ENCODE measurements at places on chromosomes 1 and 21. TPM values are rescaled to one million over a fixed set of nuclear protein-coding genes. Genes with fewer than 3 reads are reported as not detected.

CXADR gene
- total RNA-seq: 49.6 TPM

- no peak for DNase-seq
These were observed 242.3 kb downstream of the SDCCAG8 start for GRCh38 chr1:243497939-243498681.

DNA sequence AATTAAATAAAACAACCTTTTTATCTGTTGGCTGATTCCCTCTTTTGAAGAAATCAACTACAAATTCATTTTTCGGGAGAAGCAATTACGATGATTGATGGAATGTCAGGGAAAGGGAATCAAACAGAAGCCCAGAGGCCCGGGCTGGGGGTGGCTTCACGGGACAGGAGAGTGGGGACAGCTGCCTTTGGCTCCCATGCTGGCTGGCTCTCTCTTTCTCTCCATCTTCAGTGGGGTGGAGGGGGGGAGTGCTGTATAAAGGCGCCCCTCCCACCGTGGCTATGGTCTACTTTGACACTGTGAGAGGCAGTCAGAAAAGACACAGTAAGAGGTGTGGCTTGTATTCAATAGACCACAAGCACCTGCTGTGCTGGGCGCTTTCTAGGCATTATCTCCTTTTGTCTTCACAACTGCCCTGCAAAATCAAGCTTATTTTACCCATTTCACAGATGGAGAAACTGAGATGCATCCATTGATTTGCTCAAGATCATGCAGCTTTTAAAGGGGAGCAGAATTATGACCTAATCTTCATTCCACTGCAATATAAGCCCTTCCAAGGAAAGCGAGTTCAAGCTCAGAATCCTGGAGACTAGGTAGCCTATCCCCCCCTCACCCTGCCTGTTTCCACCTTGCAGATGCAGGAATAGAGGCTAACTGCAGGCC, 92.9 kb downstream of the GRIK3 start:
- no peak for DNase-seq

- DNase-seq: no peak
These were observed 17.1 kb upstream of the UBXN10 start for GRCh38 chr1:20168564-20169491.

- DNase-seq: peak; percentile 6
These were observed 314.0 kb downstream of the PTPRU start for GRCh38 chr1:29550119-29550841.
